Activated naive CD4-positive, alpha-beta T cell (primary cell): ENCODE measurements at places on chromosomes 11 and 22.

GRCh38 chr11:58286249-58286648 lies 18.2 kb upstream of the OR10W1 start:
- DNase-seq = no peak

- DNase-seq = no peak
Measured at GRCh38 chr11:83852012-83852411, 565.8 kb upstream of the CCDC90B start.

- no peak for DNase-seq
Measured at GRCh38 chr11:119461229-119461963, 38.4 kb upstream of the THY1 start.

DNA sequence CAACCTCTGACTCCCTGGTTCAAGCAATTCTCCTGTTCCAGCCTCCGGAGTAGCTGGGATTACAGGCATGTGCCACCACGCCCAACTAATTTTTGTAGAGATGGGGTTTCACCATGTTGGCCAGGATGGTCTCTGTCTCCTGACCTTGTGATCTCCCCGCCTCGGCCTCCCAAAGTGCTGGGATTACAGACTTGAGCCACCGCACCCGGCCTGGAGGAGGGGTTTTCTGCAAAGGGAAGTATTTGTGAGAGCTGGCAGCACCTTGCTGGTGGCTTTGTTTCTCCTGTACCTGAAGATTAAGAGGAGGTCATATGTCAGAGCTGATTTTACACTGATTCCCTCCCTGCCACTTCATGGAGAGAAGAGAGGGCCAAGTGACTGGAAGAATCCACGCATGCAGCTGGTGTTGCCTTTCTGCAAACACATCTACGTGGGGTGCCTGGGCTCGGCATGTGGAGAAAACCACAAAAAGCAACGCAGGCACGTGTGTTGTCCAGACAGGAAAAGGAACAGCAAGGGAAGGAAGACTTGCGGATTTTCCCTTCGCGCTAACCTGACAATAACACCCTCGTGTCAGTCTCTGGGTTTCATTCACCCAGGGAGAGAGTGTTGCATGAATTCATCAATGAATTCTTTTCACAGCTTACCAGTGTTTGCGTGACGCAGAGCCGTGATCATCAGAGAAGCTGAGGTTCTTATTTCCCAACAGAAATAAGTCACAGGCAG lies 61.9 kb downstream of the TSPAN18 start:
- no peak for DNase-seq

DNA sequence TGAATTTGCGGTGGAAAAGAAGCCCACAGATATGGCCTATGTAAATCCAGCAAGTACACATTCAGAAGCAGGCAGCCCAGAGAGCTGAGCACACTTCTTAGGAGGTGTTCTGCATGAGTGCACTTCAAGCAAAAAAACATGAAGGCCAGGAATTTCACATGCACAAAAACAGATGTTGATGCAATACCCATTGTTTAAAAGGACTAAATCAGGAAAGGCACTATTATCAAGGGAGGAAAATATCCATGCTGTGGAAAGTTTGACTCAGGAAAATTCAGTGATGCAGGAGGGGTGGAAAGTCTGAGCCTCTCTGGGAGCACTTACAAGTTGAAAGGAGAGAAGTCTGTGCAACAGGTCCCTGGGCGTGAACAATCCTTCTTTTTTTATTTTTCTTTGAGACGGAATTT lies 15.8 kb upstream of the CARS1 start:
- no peak for DNase-seq

DNA sequence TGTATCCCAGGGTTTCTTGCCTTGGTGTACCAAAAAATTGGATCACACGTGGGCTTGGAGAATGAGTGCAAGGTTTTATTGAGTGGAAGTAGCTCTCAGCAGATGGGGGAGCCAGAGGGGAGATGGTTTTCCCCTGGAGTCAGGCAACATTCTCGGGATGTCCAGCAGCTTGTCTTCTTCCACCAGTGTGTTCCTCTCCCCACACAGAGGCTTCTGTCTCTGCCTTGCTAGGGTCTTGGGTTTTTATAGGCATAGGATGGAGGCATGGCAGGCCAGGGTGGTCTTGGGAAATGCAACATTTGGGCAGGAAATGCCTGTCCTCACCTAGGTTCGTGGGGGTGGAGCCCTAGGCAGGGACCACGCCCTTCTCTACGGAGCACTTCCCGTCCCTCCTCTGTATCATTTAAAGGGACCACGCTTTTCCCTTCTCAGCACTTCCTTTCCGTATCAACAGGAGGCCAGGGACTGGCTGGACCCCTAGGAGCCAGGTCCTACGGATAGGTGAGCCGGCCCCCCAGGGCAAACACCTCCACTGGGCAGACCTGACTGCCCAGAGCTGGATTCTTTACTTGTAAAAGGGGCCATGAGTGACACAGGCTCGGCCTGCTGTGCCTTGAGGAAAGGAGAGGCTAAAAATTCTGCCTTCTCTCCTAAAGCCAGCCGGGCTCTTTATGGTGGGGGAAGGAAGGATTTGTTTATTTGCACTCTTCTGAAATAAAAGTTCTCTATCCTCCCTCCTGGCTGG lies 55.3 kb upstream of the CCDC188 start:
- peak; percentile 22 for DNase-seq

GRCh38 chr11:100769165-100769564 lies 82.1 kb downstream of the ARHGAP42 start:
- DNase-seq = no peak

DNA sequence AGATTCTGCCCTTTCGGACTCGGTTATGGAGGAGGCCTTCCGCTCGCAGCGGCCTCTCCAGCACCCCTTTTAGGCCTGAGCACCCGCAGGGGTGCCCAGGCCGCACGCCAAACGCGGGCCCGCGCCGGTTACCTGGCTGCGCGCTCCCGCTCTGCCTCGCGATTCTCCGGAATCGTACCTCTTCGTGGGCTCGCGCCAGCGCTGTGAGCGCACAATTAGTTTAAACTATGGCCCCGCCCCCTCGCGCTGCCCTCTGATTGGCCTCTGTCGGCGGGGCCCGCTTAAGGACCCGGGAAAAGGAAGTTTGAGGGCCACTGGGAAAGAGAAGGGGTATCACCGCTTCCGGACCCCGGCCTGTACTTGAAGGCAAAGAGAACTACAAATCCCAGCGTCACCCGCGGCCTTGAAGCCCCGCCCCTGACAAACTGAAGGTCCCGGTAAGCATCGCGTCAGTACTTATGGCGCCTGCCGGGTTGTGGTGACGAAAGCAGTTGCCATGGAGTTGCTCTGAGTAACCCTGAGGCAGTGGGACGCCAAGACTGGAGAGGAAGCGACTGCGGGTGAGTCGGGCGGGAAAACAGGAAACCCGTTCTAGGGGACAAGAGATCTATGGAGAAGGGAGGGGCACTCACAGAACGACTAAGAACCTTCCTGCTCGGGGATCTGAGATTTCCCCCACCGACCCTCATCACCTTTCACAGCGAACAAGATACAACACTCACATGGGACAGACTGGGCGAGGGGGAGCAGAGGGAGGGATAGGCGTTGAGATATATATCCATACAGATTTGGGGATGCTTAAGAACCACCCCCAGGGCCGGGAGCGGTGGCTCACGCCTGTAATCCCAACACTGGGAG lies at the start of the genes LRRC51 and NUMA1:
TSS of gene LRRC51 (plus strand) at position 525 of the 858 bp plus-strand sequence. CDS start 8,234 bp downstream, outside the sequence.
TSS of gene NUMA1 (minus strand) at position 217 of the 858 bp plus-strand sequence. CDS start 44,599 bp downstream, outside the sequence.
- DNase-seq = peak; percentile 97

DNA sequence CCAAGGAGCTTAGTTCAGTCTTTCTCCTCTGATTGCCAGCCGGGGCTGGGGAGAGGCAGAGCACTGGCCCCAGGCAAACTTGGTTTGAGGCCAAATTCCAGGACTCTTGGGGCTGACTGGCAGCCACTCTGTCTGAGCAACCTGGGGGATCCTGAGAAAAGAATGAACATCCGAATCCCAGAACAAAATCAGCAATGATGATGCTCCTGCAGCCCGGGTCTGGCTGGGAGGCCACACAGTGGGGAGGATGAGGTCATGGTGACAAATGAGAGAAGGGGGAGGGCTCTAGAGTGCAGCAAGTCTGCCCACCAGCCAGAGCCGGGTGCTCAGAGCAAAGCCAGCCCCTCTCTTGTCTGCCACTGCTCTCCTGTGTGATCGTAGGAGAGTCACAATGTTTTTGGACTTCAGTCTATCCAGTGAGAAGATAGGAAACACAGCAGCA lies 71.8 kb upstream of the PAX6 start:
- no peak for DNase-seq

DNA sequence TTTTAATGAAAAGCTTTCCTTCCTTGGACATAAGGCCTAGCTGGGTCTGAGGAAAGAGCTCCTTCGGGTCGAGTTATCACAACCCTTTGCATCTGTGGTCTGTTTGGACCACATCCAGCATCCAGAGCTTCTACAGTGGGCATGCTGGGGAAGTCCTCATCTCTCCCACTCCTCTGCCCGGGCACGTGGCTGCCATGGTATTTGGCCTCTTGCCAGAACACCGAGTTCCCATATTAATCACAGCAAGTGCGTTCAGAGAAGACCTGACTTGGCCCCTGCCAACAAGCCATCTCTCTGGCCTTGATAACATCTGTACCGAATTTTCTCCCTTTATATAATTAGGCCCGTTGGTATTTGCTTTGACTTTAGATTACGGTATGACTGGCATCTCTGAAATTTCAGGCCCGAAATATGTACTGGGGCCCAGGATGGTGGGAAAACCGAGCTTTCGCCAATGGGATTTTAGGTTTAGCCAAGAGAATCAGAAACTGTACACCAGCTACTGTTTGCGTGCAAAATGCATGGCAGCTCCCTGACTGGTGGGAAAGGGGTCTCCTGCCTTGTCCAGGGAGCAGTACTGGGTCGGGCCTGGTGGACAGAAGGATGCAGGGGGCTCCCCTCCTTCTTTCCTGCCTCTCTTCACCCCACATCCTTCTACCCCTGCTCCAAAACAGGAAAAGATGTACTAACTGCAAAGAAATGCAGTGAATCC lies 90.0 kb downstream of the MICAL2 start:
- no peak for DNase-seq

GRCh38 chr11:76207642-76208401 lies 1.5 kb upstream of the WNT11 start:
- peak; percentile 56 for DNase-seq

DNA sequence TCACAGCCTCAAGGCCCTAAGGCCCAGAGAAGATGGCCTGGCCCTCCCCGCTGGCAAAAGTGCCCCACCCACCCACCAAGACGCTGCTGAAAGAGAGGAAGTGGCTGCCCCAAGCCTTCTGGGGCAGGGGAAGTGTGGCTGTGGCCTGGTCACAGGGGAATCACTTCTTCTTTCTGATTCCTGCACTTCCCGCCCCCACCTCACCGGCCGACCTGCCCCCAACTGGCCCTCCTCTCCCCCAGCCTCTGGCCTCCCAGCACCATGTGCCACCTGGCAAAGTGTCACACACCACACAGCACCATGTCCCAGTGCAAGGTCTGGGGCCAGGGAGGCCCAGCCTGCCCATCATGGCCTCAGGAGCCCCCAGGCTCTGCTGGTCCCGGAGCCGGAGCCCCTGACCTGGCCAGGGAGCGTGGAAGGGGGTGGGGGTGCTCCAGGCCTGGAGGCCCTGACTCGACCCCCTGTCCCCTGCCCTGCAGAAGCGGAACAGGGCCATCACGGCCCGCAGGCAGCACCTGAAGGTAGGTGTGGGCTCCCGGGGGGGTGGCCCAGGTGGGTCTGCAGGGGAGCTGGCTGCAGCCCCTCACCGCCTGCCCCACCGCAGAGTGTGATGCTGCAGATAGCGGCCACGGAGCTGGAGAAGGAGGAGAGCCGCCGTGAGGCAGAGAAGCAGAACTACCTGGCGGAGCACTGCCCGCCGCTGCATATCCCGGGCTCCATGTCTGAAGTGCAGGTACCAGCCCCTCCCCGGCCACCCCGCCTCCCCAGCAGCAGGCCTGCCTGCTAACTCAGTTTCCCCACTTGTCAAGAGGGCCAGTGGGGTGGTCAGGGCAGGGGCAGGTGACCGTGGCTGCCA lies 1.4 kb downstream of the TNNI2 start:
- no peak for DNase-seq

GRCh38 chr11:12581923-12582322 lies 92.3 kb upstream of the TEAD1 start:
- DNase-seq = no peak

DNA sequence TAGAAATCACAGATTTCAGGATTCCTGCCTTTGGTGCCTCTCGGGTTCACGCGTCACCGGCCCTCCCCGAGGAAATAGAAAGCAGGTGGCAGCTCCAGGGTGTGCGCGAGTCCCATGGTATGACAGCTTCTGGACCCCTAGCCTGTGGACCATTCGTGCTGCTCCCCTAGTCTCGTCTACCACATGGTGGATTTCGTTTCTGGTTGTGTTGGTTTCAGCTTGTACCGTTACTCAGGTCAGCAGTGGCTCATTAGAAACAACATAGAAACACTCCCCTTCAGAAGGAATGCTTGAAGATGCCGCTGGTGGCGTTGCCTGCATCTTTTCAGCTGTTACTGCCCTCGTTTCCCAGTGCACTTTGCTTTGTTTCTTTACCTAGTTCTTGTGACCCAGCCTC lies 700 bp downstream of the TTC17 start:
- no peak for DNase-seq

DNA sequence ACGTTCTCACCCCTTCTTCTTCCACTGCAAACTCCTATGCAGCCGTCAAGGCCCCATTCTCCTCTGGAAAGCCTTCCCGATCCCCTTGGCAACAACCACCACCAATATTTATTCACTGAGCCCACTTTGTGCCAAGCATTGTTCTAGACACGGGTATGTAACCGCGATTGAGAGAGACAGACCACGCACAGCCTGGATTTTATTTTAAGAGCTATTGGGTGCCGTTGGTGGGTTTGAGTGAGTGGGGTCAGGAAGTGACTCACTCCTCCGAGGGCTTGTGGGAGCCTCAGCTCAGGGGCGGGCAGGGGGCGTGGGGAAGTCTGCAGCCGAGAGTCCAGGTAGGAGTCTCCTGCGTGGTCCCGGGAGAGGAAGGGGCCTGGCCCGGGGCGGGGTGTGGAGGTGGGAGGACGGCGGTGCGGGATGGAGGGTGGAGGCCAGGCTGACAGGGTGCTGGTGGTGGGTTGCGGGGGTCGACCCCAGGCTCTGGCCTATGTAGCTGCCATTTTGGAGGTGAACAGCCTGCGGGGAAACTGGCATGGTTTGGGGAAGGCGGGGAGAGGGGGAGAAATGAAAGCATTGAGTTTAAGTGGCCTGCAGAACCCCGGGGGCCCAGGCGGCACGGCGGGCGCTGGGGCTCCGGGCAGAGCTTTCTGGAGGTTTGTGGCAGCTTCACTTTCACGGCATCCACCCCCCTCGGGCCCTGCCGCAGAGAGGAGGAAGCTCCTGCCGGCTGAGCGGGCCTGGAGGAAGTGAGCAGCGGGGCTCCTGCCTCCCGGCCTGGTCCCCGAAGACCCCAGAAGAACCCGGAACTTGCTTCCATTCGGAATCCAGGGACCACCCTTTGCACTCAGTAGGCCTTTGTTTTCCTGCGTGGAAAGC lies 547 bp downstream of the PARVG start:
- peak; percentile 19 for DNase-seq

DNA sequence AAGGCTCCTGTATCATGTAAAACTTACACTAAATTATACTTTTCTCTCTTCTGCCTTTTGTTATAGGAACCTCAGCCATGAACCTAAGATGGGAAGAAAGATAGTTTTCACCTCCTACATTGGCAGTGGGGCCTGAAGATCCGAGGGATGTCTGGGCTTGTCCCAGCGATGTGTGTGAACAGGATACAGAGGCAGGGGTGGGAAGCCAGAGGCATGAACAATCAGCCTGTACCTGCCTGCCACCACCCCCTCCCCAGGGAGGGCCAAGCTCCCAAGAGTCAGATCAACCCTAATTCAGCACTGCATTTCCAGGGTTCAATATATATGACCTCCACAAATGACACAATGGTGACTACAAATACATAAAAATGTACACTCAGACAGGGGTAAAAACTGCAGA lies 9.4 kb downstream of the KIAA0930 start:
- DNase-seq = no peak

- DNase-seq = peak; percentile 68
Measured at GRCh38 chr22:23696326-23696851, 5.6 kb downstream of the RGL4 start.
